NCI-H226 (cell line): ENCODE measurements at places on chromosomes 6 and 20.

GRCh38 chr6:87378947-87379346 is 28.8 kb upstream of the CFAP206 start:
- DNase-seq: no peak

DNA sequence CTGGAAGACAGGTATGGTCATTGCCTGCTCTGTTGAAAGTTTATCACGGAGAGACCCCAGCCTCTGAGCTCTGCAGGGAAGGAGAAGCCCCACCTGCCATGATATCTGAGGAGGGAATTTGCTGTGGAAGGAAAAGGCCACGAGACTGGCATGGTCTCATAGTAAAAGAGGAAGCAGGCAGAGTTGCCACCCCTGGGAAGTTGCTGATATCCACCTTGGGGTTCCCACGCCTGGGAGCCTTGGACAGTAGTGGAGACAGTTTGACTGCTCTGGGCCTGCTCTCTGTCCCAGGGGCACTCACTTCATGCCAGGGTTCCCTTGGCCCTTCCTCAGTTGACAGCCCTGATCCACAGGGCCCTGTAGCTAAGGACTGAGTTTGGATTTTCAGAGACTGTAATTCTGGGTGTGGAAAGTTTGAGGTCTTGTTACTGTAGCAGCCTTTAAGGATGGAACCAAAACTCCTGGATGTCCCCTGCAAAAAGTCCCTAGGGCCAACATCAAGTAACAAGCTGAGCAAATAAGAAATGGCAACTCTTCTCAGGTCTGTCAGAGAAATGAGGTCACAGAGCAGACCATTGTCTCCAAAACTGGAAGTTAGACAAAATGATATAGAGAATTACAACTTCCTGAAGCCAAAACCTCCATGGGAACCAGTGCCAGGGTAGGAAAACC is 6.9 kb upstream of the SIRPB1 start:
- no peak for DNase-seq

DNA sequence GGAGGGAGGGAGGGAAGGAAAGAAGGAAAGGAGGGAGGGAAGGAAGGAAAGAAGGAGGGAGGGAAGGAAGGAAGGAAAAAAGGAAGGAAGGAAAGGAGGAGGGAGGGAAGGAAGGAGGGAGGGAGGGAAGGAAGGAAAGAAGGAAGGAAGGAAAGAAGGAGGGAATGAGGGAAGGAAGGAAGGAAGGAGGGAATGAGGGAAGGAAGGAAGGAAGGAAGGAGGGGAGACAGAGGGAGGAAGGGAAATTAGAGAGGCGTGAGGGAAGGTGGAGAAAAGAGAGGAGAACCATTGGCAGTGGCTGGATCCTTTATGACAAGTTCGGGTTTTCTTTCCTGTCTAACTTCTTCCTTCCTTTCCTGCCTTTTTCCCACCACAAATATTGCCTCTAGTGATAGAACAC is 22.3 kb upstream of the SUPT3H start:
- no peak for DNase-seq

DNA sequence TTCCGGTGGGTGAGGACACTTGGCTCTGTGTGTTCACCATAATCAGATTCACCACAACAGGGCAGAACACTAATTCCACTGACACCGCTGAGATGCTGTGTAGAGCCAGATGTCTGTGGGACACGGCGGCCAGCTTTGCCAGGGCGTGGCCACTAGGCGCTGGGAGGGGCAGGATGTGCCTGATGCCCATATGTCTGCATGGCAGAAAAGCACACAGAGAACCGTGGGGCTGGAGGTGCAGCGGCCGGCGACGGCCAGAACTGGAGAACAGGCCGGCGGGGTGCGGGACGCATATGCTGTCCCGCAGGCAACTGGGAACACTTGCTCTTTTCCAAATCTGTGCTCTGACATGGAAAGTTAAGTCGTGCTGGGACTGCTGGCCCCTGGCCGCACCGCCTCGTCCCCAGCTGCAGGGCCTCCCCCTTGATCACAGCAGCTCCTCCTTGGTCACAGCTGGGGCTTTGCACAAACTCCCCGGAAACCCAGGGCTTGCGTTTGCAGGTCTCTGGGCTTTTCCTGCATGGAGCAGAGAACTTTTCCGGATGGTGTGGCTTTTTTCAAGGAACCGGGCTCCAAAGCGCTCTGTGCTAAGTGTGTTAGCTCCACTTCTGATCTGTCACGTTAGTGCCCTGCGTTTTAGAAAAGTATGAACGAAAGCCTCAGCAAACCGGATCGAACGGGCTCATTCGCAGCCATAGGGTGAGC is 31.1 kb downstream of the NTSR1 start:
- no peak for DNase-seq

DNA sequence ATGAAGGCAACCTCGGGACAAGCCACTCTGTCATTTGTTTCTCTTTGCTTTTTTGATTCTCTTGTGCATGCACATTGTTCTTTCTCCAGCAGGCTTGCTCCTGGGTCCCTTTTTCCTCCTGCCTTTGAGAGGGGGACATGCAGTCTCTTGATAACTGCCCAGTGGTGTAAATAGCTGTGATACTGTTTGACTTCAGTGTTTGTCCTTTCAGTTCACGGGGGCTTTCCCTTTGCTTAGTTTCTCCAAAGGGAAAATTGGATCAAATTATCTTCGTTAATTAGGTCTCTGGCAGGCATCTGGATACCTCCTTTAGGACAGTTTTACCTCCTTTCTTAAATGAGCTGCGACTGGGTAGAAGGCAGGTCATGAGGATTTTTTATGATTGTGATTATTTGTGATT is 41.5 kb downstream of the RALGAPB start:
- no peak for DNase-seq

DNA sequence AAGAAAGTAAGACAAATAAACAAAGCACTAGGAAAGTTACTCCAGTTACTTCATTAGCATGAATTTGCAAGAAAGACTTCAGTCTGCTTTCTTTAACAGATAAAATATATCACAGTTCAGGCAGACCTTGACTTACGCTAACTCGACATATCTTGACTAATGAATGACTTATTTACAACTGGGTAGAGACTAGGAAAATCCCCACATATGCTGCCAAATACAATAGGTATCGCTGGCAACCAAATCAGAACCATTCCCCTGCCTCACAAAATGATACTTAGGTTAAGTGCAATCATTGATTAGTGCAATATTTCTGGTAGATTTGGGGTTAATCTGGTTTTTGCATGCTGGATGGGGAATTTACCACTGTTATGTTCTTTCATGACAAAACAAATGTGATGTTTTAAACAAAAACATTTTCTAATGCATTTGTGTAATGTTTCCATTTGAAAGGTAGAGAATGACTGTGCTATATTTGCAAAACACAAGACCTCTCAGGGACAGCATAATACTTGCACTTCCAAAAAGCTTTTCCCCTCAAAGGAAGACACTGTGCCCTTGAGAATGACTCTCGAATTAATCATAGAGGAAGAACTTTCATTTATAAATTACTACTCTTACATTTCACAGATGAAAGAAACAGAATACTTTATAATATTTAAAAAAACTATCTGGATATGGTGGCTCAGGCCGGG is 101.6 kb downstream of the PRKN start:
- DNase-seq: no peak

DNA sequence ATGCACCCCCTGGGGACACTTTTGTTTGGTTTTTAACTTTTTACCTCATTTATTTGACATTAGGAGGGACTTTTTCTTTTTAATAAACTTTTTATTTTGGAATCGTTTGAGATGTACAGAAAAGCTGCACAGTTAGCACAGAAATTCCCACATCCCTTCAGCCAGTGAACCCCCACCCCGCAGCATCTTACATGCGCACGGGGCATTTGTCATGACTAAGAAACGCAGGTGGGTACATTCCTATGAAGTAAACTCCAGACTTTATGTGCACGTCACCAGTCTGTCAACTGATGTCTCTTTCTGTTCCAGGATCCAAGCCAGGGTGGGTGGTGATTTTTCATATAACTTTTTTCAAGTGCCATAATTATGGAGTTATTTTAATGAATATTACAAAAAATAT is 4.9 kb upstream of the ZNF831 start:
- no peak for DNase-seq

DNA sequence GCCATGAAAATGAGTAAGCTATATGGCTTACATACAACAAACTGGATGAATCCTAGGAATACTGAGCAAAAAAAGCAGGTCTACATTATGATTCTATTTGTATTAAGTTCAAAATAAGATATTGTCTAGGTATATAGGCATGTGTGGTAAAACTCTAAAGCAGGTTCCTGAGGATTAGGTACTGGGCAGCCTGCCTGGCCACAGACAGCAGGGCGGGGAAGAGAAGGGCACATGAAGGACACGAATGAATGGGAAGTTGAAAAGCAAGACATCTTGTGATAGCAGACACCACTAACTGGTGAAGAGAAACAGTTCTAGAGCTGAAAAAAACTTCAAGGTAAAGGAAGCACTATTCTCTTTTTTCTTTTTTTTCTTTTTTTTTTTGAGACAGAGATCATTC is 72.6 kb upstream of the SLC4A11 start:
- no peak for DNase-seq

DNA sequence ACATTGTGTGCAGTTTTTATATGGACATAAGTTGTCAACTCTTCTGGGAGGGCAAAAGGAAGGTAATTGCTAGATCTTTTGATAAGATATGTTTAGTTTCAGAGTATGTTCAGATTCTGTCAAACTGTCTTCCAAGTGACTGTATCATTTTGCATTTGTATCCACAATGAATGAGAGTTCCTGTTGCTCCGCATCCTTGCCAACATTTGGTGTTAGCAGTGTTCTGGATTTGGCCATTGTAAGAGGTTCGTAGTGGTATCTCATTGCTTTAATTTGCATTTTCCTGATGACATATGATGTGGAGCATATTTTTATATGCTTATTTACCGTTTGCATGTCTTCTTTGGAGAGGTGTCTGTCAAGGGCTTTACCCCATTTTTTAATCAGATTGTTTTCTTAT is 150.2 kb downstream of the CDKAL1 start:
- DNase-seq: no peak

DNA sequence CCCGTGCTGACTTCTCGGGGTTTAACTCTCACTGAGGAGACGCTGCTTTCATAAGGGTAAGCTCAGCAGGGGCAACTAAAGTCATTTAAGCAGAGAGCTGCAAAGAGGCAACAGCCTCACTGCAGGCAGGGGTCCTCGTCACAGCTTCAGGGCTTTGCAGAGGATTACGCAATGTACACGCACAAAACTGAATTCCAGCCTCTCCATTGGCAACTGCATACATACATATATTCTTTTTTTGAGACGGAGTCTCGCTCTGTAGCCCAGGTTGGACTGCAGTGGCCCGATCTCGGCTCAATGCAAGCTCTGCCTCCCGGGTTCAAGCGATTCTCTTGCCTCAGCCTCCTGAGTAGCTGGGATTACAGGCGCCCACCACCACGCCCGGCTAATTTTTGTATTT is 2.4 kb downstream of the GMEB2 start:
- DNase-seq: no peak

GRCh38 chr6:32163559-32164258 is 686 bp upstream of the EGFL8 start:
- no peak for DNase-seq

- DNase-seq: no peak
Observed at GRCh38 chr6:170192905-170193304, 98.0 kb downstream of the DLL1 start.

- no peak for DNase-seq
Observed at GRCh38 chr6:129146902-129147301, 264.0 kb downstream of the LAMA2 start.

DNA sequence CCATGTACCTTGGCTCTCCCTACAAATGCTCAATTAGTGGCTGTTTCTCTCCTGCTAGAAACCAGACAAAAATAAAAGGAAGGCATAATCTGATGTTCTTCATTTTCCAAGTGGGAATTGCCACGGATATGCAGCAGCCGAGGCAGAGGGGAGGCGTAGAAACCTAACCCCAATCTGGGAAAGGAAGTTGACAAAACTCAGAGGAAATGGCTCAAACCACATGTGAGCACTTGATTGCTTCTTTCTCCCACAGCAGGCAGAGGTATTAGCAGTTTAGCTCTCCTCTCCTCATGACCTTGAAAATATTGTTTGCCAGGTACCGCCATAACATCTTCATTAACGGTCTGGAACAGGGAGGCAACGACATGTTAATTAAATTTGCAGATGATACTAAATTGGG is 3.8 kb upstream of the MLN start:
- no peak for DNase-seq

- no peak for DNase-seq
Observed at GRCh38 chr20:38751360-38751976, 3.2 kb downstream of the ACTR5 start.

DNA sequence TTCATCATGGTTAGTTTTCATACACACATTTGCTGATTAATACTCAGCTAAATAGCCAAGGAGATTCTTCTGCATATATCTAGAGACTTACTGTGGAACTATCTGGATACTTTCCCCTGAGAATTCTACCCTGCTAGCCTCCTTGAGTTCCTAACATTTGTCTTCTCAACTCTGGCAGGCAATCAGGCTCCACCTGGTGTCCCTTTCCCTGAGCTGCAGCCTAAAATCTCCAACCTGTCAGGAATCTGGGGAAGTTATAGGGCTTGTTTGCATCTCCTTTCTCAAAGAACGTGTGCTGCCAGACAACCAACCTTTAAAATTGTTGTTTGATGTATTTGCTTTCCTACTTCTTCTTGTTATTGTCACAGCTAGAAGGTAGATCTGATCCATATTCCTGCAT is 73.4 kb downstream of the FUT9 start:
- DNase-seq: no peak

GRCh38 chr20:14633507-14633906 is 296.1 kb upstream of the FLRT3 start:
- DNase-seq: no peak

DNA sequence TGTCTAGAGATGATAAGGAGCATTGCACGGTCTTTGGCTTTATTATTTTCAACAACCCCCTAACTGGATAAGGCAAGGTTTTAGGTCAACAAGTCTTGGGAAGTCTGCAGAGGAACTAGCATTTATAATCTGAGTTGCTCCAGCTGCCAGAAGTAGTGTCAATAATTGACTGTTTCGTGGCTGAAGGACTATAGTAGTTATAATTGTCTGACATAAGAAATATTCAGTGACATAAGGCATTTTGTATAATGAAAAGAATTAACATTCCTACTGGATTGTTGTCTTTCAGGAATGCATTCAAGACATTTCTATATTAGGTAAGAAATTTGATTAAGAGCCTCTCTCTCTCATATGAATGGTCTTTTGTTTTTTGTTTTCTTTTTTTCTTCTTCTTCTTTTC is 136.9 kb upstream of the SGK1 start:
- DNase-seq: no peak

GRCh38 chr20:21103582-21104465 is 2.3 kb downstream of the LINC00237 start:
- no peak for DNase-seq
